Activated T-cell treated with anti-CD3 and anti-CD28 coated beads, Interleukin-2, amount 50 U/mL, for 72 hours (primary cell): ENCODE measurements at places on chromosomes 7 and 10. TPM values are rescaled to one million over a fixed set of nuclear protein-coding genes. Genes with fewer than 3 reads are reported as not detected.

GRCh38 chr10:30420766-30421165 lies 13.2 kb upstream of the MAP3K8 start:
- no peak for DNase-seq
- no peaks in the 10 kb centered on the region for H3K36me3 ChIP-seq
- no peak overlapping the region for H3K4me3 ChIP-seq
- H3K27me3 ChIP-seq = peaks cover 9% of the 10 kb centered on the region
- no peak overlapping the region for H3K27ac ChIP-seq

- H3K27ac ChIP-seq = no peak overlapping the region
- H3K27me3 ChIP-seq = no peaks in the 10 kb centered on the region
- H3K4me3 ChIP-seq = no peak overlapping the region
- H3K4me1 ChIP-seq = peaks cover 11% of the 10 kb centered on the region
Measured at GRCh38 chr7:22845221-22845834, 22.7 kb upstream of the TOMM7 start.

DNA sequence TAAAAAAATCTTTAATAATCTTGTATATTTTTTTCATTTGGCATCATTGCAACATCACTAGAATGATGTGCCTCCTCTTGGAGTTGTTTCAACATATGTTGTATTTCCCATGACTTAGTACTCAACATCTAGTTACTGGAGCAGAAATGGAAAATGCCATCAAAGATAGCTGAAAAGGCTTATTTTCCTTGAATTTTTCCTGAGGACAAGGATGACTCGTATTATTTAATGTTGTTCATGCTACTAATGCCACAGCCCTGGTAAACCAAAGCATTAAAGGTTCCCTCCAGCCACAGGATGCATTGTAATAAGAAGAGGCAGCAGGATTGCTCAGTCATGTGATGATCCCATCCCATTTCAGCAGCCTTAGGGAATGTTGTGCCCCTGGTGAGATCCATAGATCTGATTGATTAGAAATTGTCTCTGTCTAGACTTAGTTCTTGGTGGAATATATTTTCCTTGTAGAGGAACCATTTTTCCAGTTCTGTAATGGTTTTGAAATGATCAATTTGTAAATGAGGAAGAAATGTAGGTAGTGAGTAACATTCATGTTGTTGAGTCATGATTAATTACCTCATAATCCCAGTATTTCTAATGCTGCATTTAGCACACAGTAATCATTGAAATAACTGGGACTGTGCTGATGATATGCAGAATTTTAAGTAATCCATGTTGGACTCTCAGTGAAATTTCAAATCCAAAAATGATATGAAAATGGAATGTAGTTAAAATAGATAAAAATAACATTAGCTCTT lies 91.3 kb upstream of the SMIM30 start:
- no peaks in the 10 kb centered on the region for H3K36me3 ChIP-seq
- H3K4me3 ChIP-seq = no peak overlapping the region
- H3K27me3 ChIP-seq = no peaks in the 10 kb centered on the region
- no peak overlapping the region for H3K27ac ChIP-seq
- no peaks in the 10 kb centered on the region for H3K4me1 ChIP-seq

POP7 gene
- 33.3 TPM for total RNA-seq

ZNF727 gene
- 0.19 TPM for total RNA-seq

- peaks cover 7% of the 10 kb centered on the region for H3K27me3 ChIP-seq
- no peaks in the 10 kb centered on the region for H3K4me1 ChIP-seq
- no peak for DNase-seq
- H3K4me3 ChIP-seq = no peak overlapping the region
- no peaks in the 10 kb centered on the region for H3K36me3 ChIP-seq
- no peak overlapping the region for H3K27ac ChIP-seq
Measured at GRCh38 chr7:31120800-31121513, 68.8 kb downstream of the ADCYAP1R1 start.

GRCh38 chr10:22319980-22320558 lies 830 bp upstream of the BMI1 start:
- peak overlapping the region; percentile 93 for H3K27ac ChIP-seq
- H3K4me3 ChIP-seq = peak overlapping the region; percentile 88
- peaks cover 47% of the 10 kb centered on the region for H3K27me3 ChIP-seq
- H3K4me1 ChIP-seq = peaks cover 72% of the 10 kb centered on the region
- no peak for DNase-seq
- H3K36me3 ChIP-seq = peaks cover 12% of the 10 kb centered on the region

GRCh38 chr10:31953480-31953879 lies 24.8 kb upstream of the ARHGAP12 start:
- H3K27ac ChIP-seq = no peak overlapping the region
- H3K4me3 ChIP-seq = no peak overlapping the region
- H3K27me3 ChIP-seq = no peaks in the 10 kb centered on the region

DNA sequence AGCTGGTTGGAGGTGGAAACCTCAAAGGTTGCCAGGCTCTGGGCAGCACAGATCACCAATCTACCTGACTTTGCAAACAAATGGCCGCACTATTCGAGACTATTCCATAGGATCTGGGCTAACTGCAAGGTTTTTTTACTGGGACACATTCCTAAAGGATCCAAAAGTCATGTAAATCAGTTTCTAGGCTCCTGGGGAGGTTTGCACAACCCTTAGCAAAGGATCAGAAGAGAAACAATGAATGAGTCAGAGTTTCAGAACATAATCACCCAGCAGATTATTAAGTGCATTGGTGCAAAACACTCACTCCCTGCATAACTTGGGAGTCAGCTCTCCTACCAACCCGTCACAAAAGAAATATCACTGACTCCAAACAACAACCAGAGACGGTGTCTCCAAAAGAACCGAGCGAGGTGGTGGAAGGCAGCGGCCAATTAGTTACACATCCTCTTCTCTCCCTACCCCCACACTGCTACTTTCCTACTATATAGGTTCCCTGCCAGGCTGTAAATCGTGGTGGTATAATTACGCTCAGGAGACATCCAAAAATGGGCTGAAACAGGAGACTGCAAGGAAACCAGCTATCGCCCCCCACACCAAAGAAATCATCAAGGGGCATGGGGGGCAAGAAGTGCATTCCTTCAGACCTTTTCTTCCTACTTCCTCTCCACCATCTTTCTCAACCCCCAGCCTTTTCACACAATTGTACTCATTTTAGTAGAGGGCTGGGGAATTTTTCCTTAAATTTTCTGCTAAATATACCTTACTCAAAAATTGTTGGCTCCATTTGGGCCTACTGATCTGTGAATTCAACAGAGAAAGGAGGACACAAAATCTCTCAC lies 3.2 kb downstream of the UBE2H start:
- no peak overlapping the region for H3K4me3 ChIP-seq
- DNase-seq = peak; percentile 17
- H3K4me1 ChIP-seq = peaks cover 32% of the 10 kb centered on the region
- H3K27me3 ChIP-seq = no peaks in the 10 kb centered on the region
- H3K36me3 ChIP-seq = peaks cover 6% of the 10 kb centered on the region

PNPLA8 gene
- total RNA-seq = 23.1 TPM

- H3K36me3 ChIP-seq = no peaks in the 10 kb centered on the region
- no peaks in the 10 kb centered on the region for H3K4me1 ChIP-seq
- no peak overlapping the region for H3K4me3 ChIP-seq
- no peak for DNase-seq
- H3K27me3 ChIP-seq = no peaks in the 10 kb centered on the region
- H3K27ac ChIP-seq = no peak overlapping the region
Measured at GRCh38 chr7:7317850-7318249, 135.5 kb downstream of the C1GALT1 start.

DNA sequence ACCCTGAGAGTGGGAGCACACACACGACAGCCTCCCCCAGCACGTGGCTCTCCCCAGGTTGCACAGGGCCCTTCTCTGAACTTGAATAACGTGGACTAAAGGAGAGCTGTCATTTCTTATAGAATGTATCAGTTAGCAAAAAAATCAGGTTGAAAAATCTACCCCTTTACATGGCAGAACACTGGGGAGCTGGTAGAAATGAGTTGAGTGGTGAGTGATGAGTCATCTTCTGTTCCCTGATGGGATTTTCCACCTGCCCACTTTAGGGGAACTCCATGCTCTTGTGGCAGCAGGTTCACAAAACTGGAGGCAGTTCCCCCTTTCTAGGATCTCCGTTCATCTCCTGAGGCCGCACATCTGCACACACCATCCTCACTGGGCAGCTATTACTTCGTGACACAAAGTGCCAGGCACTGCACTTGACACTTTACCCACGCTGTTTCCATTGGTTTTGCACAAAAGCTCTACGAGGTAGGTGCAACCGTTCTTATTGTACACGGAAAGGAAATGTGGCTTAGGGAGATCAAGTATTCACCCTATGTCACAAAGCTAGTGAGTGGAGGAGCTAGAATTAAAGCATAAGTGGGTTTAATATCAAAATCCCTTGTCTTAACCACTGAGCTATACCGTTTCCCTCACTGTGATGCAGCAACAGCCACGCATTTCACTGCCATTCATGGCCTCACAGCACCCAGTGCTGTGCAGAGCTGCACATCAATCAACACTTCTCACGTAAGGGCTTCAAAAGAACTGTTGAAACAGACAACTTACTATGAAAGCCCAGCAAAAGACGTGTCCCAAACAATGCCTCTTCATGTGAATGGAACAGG lies 80.2 kb downstream of the RNF216 start:
- peaks cover 11% of the 10 kb centered on the region for H3K36me3 ChIP-seq
- H3K27me3 ChIP-seq = no peaks in the 10 kb centered on the region

DNA sequence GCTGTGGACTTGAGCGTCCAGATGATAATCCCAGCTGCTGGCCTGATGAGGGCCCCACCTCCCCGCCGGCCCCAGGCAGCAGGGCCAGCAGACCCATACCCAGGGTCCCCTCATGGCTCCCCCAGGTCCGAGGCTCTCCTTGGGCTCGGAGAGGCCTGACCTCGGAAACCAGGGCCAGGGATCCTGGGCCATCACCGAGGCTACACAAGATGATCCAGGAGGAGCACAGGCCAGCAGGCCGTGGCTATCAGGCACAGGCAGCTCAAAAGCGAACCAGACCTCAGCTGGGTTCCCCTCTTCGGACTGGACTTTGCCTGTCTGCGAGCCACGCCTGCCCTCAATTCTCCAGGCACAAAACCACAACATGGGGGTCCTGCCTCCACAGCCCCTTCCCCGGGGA lies 17.4 kb downstream of the PDGFA start:
- H3K27ac ChIP-seq = no peak overlapping the region
- H3K27me3 ChIP-seq = no peaks in the 10 kb centered on the region
- no peak overlapping the region for H3K4me3 ChIP-seq
- H3K4me1 ChIP-seq = peaks cover 7% of the 10 kb centered on the region
- no peak for DNase-seq

- no peak for DNase-seq
- peaks cover 21% of the 10 kb centered on the region for H3K4me1 ChIP-seq
- no peak overlapping the region for H3K4me3 ChIP-seq
- H3K27ac ChIP-seq = no peak overlapping the region
- H3K27me3 ChIP-seq = peaks cover 16% of the 10 kb centered on the region
Measured at GRCh38 chr10:114611617-114612016, 46.5 kb downstream of the ABLIM1 start.

ADCYAP1R1 gene
- not detected for total RNA-seq

DNA sequence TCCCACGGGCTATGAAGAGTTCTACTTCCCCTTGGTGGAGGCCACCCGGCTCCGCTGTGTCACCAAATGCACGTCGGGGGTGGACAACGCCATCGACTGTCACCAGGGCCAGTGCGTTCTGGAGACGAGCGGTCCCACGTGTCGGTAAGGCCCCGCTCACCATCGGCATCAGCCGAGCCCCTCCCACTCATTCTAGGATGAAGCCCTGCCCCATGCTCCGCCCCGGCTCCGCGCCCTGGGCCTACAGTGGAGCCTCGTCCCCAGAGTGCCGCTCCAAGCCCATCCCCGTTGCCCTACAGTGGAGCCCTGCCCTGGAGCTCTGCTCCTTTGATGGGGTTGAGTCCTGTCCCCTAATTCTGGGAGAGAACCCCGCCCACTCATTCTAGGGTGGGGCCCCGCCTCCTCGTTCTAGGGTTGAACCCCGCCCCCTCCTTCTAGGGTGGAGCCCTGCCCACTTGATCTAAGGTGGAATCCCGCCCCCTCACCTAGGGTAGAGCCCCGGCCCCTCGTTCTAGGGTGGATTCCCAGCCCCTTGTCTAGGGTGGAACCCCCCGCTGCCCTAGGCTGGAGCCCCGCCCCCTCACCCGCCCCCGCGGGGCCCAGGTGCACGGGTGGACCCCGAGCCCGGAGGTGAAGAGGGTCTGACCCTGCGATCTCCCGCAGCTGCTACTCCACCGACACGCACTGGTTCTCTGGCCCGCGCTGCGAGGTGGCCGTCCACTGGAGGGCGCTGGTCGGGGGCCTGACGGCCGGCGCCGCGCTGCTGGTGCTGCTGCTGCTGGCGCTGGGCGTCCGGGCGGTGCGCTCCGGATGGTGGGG lies 3.4 kb upstream of the MUC12 start:
- H3K4me1 ChIP-seq = peaks cover 19% of the 10 kb centered on the region
- H3K27me3 ChIP-seq = peaks cover 60% of the 10 kb centered on the region
- no peaks in the 10 kb centered on the region for H3K36me3 ChIP-seq
- peak overlapping the region; percentile 69 for H3K4me3 ChIP-seq
- H3K27ac ChIP-seq = no peak overlapping the region

GRCh38 chr7:12458520-12459131 lies 55.0 kb upstream of the VWDE start:
- H3K27me3 ChIP-seq = peaks cover 10% of the 10 kb centered on the region
- H3K36me3 ChIP-seq = no peaks in the 10 kb centered on the region
- no peak for DNase-seq
- H3K4me3 ChIP-seq = no peak overlapping the region

PTPRZ1 gene
- total RNA-seq = not detected

CD36 gene
- total RNA-seq = 0.65 TPM

DPCD gene
- 4.5 TPM for total RNA-seq

PLEKHS1 gene
- total RNA-seq = not detected

GRCh38 chr7:68512466-68512865 lies 1085.8 kb upstream of the AUTS2 start:
- H3K4me3 ChIP-seq = no peak overlapping the region
- no peak overlapping the region for H3K27ac ChIP-seq
- H3K36me3 ChIP-seq = no peaks in the 10 kb centered on the region

PTN gene
- total RNA-seq = not detected

SLC16A12 gene
- not detected for total RNA-seq

DNA sequence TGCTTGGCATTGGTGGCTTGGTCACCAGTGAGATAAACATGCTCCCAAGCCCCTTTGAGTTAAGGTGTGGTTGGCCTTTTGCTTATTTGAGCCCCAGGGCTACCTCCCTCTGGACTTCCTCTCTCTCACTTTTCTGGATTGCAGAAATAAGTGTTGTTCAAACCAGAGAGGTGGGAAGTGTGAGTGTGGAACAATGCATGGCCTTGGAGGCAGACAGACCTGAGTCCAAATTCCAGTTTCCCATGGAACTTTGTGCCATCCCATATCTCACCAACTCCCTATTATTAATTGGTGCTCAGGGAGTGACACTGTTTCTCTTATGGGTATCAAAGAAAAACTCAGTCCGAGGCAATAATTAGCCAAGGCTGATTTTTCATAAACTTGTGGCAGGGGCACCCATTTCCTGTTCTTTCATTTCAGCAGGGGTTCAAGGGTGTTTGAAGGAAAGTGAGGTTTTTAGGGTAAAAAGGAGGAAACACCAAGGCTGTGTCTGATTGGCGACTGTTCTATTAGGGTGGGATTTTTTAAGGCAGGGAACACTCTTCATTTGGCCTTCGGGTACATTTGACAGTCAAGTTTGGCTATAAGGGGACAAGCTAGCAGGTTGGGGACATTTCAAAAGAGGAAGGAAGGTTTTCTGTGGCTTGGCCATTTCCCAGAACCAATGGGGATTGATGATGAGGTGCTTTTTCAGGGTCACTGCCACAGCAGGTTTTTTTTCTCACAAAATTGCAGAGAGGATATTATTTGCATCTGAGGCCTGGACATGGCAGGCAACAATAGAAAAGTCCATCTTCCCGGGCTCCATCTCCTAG lies 148.8 kb upstream of the NPY start:
- no peak overlapping the region for H3K4me3 ChIP-seq
- no peak for DNase-seq
- no peak overlapping the region for H3K27ac ChIP-seq

CALML3 gene
- not detected for total RNA-seq
